Hepatocyte (in vitro differentiated cells): ENCODE measurements at places on chromosomes 11 and 22. TPM values are rescaled to one million over a fixed set of nuclear protein-coding genes. Genes with fewer than 3 reads are reported as not detected.

DNA sequence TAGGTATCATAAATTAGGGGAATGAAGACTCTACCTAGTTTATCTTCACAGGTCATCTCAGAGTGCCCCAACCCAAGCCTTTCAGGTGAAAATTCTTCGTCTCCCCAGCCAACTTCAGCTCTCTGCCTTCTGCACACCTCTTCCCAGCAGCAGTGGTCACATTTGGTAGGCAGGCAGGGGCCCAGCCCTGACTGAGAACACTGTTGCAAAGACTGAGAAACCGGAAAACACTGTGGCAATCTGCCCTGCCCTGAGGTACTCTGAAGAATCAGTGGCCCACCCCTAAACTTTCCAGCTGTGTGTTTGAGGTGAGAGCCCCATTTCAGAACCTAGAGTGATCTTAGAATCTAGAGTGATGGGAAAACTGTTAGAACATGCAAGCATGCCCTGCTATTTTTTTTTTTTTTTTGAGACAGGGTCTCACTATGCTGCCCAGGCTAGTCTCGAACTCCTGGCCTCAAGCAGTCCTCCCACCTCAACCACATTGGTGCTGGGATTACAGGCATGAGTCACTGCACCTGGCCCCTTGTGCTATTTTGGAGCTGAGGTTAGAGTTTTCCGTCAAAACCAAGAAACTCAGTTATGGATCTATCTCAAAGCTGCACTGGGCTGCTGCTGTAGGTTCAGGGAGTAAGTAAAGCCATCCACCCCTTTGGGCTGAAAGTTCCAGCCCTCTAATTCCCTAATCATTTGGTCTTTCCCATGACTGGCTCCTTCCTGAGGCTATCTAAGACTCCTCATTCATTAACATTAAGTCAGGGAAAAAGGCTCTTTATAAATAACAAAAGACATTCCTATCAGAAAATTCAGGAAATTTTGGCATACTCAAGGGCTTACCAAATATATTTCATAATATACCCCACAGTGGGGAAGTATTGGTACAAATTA, 1.7 kb upstream of the LDHA start:
- no peak for DNase-seq

DNA sequence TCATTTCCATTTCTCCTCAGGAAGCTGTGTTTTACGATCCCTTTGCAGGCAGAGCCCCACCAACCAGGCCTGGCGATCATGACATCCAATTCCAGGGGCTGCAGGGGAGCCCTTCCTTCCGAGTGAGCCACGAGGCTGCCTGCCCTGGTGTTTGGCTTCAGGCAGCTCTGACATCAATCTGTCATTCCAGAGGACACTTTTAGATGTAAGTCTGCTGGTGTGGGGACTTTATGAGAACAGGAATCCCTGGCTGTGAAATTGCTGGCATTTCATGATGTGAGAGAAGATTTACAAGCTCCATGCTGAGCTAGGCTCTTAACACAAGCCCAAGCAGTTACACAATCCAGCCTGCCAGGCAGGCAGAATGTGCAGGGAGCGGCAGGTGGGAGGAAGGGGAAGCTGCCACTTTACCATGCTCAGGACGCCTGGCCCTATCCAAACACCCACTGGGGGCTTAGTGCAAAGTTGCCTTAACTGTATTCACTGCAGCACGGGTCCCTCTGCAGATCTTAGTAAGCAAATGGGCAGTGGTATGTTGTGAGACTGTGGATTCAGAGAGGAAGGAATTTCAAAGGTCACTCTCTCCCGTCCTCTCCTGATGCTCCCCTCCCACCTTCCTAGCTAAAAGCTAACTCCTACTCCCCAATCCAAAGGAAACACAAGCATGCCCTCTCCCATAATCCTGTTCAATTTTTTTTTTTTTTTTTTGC, 43.4 kb upstream of the MICAL2 start:
- peak; percentile 76 for DNase-seq

DNA sequence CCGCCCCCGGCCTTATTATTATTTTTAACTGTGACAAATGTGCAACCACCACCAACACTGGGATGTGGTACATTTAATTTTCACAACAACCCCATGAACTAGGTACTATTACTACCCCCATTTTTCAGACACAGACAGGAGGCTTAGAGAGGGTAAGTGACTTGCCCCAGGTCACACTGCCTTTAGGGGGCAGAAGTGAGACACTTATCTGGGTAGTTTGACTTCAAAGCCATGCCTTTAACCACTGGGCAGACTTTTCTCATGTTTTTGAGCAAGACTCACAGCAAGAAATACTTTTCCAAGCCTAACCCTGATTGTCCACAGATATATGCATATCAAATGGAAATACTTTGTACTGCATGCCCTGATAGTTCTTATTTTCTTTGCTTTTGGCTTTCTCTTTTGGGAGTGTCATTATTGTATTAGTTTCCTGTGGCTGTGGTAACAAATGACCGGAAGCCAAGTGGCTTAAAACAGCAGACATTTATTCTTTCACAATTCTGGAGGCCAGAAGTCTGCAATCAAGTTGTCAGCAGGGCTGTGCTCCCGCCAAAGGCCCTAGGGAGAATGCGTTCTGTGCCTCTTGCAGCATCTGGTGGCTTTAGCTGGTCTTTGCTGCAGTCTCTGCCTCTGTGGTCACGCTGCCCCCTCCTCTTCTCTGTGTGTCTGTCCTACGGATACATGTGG, 110.8 kb downstream of the GRIK4 start:
- DNase-seq = no peak

DNA sequence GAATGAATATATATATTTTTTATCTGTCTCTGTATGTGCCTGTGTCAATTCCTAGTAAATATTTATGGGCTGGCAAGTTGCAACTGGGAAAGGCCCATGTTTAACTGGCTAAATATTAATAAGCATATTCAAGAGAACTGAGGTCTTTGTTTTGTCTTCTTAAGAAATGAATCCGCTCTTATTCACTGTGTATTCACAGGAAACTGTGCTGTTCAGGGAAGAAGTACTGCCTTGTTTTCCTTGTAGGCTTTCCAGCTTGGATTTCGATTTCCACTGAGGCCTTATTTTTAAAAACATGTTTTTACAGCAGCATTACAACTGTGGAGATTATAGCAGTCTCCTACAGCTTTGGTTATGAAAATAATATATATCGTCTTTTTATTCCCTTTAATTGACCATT, 64.7 kb downstream of the LDLRAD3 start:
- no peak for DNase-seq

OPCML gene
- total RNA-seq = 0.37 and 0.76 TPM in 2 replicates

MAPK8IP2 gene
- total RNA-seq = 1.0 and 1.6 TPM in 2 replicates

DNA sequence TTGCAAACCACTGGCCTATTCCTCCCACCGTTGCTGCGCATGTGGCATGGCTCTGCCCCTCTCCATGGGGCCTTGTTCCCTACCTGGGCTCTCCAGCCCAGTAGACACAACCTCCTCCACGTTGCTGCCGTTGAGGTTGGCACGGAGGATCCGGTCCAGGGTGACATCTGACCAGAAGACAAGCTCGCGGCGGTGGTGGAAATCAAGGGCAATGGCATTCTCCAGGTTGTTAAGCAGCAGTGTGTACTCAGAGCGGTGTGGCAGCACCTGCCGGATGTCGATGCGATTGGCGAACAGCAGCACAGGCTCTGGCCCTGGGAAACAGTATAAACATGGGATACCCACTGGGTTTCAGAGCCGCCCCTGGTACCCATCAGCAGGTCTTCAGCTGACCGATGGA, 23.8 kb downstream of the LRP4 start:
- DNase-seq = no peak

GRCh38 chr11:29171360-29171950, 845.4 kb downstream of the KCNA4 start:
- DNase-seq = no peak

CYP2D6 gene
- 2.2 and 3.8 TPM in 2 replicates for total RNA-seq

DNA sequence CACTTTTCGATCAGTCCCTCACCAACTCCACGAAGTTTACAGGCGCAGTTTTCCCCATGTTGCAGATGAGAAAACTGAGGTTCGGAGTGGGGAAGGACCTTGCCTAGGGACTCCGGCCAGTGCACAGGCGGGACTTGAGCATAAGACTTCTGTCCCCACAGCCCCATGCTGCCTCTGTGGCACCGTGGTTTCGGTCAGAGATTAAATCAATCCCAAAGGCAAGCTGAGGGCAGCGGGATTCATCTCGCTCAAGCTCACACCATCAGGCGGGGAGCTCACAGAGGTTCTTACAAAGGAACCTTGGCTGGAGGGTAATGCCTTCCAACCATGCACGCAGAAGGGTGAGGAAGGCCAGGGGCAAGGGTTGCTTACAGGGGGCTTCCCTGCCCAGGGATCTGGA, 115.5 kb downstream of the PHF21B start:
- DNase-seq = no peak

DNA sequence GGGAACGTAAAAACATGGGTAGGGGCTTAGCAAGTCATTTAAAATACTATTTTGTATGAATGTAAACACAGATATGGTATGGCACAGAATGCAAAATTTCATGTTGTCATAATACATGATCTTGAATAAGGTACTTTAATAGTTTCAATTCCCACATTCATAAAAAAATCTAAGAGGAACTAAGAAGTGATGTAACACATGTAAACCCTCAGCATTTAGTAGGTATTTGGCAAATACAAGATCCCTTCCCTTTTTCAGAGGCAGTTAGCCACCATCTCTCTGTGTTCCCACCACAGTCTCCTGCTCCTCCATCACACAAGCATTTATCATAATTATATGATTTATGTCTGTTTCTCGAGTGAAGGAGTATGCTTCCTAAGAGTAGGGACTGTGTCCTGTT, 251.8 kb downstream of the TENM4 start:
- no peak for DNase-seq

- no peak for DNase-seq
Measured at GRCh38 chr11:70667767-70668166, 269.4 kb downstream of the CTTN start.

TMEM109 gene
- 30.0 and 47.5 TPM in 2 replicates for total RNA-seq

GRCh38 chr11:95910638-95911368, 13.1 kb downstream of the MTMR2 start:
- no peak for DNase-seq

DNA sequence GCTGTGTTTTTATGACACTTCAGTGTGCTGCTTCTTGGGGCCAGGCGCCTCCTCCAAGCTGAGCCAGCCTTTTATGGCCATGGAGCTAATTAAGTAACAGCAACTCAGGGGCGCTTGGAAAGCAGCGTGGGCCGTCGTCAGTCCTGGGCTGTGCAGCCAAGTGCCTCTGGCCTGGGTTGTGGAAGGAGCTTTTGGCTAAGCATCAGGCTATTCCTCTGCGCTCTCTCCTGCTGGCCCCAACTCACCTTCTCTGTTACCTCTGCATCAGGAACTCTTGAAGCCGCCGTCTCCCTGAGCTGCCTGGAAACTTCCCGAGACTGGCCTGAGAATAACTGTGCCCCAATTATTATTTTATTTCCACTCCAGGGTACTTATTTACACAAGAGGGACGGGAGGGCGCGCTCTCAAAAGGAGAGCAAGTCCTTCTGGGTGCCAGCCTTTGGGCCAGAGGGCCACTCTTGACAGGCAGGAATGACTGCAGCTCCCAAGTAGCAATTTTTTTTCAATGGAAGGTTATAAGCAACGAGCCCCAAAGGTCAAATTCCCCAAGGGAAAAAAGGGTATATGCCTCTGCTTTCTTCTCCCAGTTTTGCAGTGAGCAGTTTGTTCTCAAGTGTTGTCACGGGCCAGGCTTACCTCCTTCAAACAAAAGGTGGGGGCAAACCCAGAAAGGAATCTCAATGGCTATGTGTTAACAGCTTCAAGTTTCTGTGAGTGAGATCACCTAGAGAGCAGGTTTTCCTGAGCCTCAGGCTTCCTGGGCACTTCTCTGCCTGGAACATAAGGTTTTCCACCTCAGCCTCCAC, 38.5 kb upstream of the NAV2 start:
- DNase-seq = peak; percentile 75

SNX19 gene
- total RNA-seq = 63.9 and 64.3 TPM in 2 replicates

CSF2RB gene
- 0.28 and 0.83 TPM in 2 replicates for total RNA-seq

DNA sequence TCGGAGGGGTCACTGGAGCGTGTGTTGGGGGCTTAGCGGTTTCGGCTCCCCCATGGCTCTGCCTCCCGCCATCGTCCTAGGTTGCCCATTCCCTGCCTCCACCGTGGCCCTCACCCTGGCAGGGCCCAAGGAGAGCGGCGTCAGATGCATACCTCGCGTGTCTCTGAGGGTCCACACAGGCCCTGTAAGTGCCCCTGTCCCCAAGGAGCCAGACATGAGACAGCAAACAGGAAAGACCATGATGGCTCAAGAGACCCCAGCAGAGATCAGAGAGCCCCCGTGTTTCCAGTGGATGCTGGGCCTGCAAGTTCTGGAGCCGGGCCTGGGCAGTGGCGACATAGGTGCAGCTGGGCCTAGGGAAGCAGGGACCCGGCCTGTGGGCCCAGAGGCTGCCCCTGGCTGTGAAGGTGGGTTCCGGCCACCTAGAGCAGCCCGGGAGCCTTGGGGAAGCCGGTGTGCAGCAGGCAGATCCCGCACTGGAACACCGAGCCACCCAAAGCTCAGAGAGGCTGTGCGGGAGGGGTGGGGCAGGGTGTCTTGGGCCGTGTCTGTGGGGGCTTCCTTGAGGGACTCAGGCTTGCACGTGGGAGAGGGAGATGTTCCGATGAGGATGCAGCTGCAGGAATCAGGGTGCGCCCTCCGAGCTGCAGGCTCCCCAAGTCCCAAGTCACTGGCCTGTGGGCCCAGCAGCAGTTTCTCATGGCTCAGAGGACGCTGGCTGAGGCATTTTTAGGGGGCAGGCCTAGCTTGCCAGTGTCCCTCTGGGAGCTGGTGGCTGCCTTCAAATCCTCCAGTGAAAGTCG, 126.4 kb downstream of the KCNQ1OT1 start:
- no peak for DNase-seq

MISFA gene
- 1.8 TPM in 1 of 2 replicates, not detected in the other for total RNA-seq

MPZL2 gene
- 47.2 and 52.3 TPM in 2 replicates for total RNA-seq

DNA sequence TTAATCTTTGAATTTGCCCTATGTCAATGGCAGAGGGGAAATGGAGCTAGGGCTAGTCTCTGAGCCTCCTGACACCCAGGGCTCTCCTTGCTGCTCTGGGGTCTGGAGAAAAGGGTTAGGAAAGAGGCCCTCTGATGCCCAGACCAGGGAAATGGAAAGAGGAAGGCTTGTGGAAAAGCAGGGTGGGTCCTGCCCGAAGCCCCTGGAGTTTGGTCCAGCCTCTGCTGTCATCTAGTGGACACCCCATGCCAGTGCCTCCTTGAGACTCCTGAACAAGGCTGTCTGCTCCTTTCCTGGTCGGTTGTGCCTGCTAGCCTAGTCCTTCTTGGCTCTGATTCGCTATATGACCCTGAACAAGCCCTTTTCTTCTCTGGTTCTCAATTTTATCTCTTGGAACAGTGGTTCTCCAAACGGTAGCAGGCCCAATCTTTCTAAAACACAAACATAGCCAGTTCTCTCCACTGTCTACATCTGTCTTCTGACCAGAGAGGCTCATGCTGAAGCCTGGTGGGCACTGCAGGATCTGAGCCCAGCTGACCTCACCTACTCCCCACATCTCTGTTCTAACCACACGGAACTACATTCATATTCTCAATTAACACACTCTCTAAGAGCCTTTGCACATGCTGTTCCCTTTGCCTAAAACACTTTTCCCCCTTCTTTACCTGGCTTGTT, 8.8 kb upstream of the PLA2G3 start:
- DNase-seq = peak; percentile 84
